ENCODE measurements at places on chromosomes 3 and 15.

DNA sequence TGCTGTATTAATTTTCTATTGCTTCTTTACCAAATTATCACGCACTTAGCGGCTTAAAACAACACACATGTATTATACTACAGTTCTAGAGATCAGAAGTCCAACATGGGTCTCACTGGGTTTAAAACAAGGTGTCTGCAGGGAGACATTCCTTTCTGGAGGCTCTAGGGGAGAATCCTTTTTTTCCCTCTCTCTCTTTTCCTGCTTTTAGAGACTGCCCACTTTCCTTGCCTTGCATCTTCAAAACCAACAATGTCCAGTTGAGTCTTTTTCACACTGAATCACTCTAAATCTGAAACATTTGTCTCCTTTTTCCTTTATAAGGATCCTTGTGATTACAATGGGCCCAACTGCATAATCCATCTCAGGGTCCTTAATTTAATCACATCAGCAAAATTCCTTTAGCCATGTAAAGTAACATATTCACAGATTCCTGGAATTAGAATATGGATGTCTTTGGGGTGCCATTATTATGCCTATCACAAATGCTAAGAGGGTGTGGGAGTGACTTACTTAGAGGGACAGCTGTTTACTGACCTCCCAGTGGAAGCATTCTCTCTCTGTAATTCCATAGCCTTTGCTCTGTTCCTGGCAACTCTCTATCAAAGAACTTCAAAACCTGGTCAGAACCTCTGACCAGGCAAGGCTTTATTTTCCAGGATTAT is 21.8 kb downstream of the CD200 start:
- DNase-seq, result no peak

DNA sequence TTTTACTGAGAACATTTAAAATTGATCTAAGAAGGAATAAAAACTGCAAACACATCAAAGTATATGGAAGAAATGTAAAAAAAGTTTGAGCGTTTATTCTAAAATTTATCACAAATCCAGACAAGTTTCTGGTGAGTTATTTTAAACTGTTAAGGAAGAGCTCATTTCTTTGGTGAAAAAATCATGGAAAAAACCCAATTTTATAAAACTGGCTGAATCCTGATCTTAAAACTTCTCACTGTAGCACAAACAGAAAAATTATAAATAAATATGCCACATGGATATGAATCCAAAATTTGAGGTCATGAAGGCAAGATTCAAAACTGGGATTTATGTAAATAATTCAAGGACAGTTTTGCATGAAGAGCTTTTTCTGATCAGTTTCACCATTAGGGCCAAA is 205.1 kb upstream of the RGMA start:
- DNase-seq, result no peak

GRCh38 chr3:48042071-48042760 is 26.0 kb upstream of the MAP4 start:
- no peak for DNase-seq

GRCh38 chr3:151859233-151859673 is 14.2 kb upstream of the SUCNR1 start:
- no peak for DNase-seq

- no peak for DNase-seq
Measured at GRCh38 chr15:40918146-40918798, 10.9 kb upstream of the DLL4 start.

DNA sequence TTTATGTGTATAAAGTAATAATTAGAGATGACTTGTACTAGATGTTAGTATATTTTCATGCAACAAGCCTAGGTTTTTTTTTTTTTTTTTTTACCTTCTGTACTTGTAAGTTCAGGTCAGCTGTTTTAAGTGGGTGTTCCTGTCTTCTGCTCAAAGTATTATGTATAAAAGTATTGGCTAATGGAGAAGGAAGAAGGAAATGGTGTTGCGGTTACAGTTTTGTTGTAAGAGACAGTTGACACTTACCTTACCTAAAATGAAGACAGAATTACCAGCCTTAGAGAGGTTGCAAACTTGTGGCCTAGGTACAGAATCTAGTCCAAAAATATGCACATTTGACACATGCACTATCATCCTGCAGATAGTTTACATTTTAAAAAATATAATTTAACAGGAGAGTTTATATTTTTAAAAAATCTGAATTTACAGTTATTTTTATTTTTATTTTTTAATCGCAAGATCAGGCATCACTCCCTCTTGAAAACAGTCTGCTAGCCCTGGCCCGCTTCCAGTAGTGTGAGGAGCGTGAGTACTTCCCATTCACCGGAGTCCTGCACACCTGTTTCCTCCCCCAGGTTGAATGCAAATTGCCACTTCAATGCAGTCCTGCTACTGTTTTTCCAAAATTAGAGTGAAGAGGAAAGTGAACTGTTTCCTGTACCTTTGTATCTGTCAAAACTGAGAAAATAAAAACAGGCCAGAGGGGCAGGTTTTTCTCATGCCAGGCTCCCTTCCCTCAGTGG is 224.3 kb upstream of the SOX2 start:
- no peak for DNase-seq

DNA sequence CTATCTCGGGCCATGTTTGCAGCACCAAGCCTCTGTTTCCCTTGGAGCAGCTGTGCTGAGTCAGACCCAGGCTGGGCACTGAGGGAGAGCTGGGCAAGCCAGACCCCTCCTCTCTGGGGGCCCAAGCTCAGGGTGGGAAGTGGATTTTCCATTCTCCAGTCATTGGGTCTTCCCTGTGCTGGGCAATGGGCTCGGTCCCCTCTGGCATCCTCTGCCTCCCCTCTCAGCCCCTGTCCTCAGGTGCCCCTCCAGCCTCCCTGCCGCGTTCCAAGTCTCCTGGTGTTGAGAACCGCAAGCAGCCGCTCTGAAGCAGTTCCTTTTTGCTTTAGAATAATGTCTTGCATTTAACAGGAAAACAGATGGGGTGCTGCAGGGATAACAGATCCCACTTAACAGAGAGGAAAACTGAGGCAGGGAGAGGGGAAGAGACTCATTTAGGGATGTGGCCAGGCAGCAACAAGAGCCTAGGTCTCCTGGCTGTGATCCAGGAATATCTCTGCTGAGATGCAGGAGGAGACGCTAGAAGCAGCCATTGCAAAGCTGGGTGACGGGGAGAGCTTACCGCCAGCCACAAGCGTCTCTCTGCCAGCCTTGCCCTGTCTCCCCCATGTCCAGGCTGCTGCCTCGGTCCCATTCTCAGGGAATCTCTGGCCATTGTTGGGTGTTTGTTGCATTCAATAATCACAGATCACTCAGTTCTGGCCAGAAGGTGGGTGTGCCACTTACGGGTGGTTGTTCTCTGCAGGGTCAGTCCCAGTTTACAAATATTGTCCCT is 1.2 kb downstream of the RHO start:
- no peak for DNase-seq

DNA sequence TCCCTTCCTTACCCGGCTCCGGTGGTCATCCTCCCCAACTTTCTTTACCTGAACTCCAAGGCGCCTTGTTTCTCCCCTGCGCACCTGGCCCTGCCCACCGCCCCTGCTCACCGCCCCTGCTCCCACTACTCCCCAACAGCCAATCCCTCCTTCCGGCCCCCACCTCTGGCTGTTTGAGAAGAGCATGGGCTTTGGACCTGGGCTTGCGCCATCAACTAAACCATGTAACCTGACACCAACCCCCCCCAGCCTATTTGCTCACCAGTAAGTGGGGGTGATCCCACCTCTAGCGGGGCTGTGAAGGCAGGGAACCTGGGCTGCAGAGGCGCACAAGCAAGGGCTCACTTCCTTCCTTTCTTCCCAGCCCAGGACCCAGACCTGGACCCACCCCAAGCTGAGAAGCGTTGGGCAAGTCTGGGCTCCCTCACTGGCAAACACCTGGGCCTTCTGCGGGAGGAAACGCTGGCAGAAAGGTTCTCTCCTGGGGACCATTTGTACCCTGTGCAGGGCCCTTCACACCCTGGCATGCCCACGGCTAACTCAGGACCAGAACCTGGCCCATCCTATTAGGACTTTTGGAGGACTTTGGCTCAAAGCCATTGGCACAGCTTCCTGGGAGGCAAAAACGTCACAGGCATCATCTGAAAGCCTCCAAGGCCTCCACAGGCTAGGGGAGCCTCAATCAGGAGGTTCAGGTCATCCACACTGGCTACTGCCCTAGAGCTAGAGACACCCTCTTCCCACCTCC is at the start of gene PLXNB1:
Gene PLXNB1 (minus strand): TSS at position 127 of the 748 bp plus-strand sequence. CDS start 5,475 bp downstream, outside the sequence.
- DNase-seq, result peak; percentile 95

- no peak for DNase-seq
Measured at GRCh38 chr3:124845406-124845805, 41.8 kb downstream of the ITGB5 start.

- no peak for DNase-seq
Measured at GRCh38 chr3:196611761-196612483, 27.6 kb upstream of the NRROS start.
